ENCODE measurements at places on chromosomes 16 and 17. TPM values are rescaled to one million over a fixed set of nuclear protein-coding genes. Genes with fewer than 3 reads are reported as not detected.

Gene CHRNE
- polyA plus RNA-seq, result 0.67 TPM

Gene G6PC1
- polyA plus RNA-seq, result 0.35 TPM

Gene CFAP119
- 1.9 TPM for polyA plus RNA-seq

Gene TBC1D3I
- polyA plus RNA-seq, result 2.9 TPM

Gene UTS2R
- 2.2 TPM for polyA plus RNA-seq

Gene QPRT
- 64.3 TPM for polyA plus RNA-seq

Gene CCL4L2
- 1.5 TPM for polyA plus RNA-seq

Gene CRYM
- polyA plus RNA-seq, result 0.81 TPM

Gene STX1B
- 1.4 TPM for polyA plus RNA-seq

Gene ADAD2
- polyA plus RNA-seq, result 0.59 TPM

Gene ITGA2B
- 2.0 TPM for polyA plus RNA-seq

Gene DPEP3
- polyA plus RNA-seq, result not detected

Gene TLCD2
- polyA plus RNA-seq, result 5.1 TPM

Gene ELMO3
- polyA plus RNA-seq, result 0.67 TPM

Gene FAM83G
- 0.40 TPM for polyA plus RNA-seq

Gene SRL
- polyA plus RNA-seq, result 520 TPM

Gene RPGRIP1L
- 8.3 TPM for polyA plus RNA-seq

Gene RAB37
- 1.2 TPM for polyA plus RNA-seq

Gene KCNJ12
- 9.1 TPM for polyA plus RNA-seq

Gene CRK
- polyA plus RNA-seq, result 45.7 TPM

Gene TP53TG3D
- 0.30 TPM for polyA plus RNA-seq

Gene HSD17B2
- 0.20 TPM for polyA plus RNA-seq

Gene INCA1
- polyA plus RNA-seq, result 3.6 TPM

Gene DNAH3
- 0.17 TPM for polyA plus RNA-seq

Gene AMFR
- polyA plus RNA-seq, result 49.6 TPM

Gene CPD
- polyA plus RNA-seq, result 26.7 TPM

Gene C17orf78
- 0.22 TPM for polyA plus RNA-seq

Gene SCIMP
- polyA plus RNA-seq, result 2.0 TPM

Gene ABAT
- polyA plus RNA-seq, result 15.8 TPM

Gene CCL4
- 0.48 TPM for polyA plus RNA-seq

Gene DLX4
- polyA plus RNA-seq, result 0.54 TPM

Gene TEX14
- 2.9 TPM for polyA plus RNA-seq

Gene SLC35G6
- 0.18 TPM for polyA plus RNA-seq

Gene KRT12
- polyA plus RNA-seq, result not detected

Data from muscle of back (tissue), 13 donors.